ENCODE measurements at places on chromosomes 2 and 18. TPM values are rescaled to one million over a fixed set of nuclear protein-coding genes. Genes with fewer than 3 reads are reported as not detected.

Gene ABHD1
- not detected for total RNA-seq

Gene AKAIN1
- not detected for total RNA-seq

GRCh38 chr2:85785871-85786270, 32.1 kb downstream of the ATOH8 start:
- no peak for DNase-seq

- no peak for DNase-seq
Observed at GRCh38 chr18:55396267-55396905, 191.6 kb downstream of the TCF4 start.

GRCh38 chr2:150759106-150759505, 271.6 kb upstream of the RND3 start:
- DNase-seq: no peak

GRCh38 chr2:232526372-232526941, 497 bp downstream of the CHRND start:
- no peak for DNase-seq

- no peak for DNase-seq
Observed at GRCh38 chr2:41910126-41910525, 137.7 kb upstream of the PKDCC start.

Gene IL36B
- not detected for total RNA-seq

Gene SLC23A3
- 1.1 TPM for total RNA-seq

Gene ALPP
- not detected for total RNA-seq

- no peak for DNase-seq
Observed at GRCh38 chr2:134438371-134438770, 184.5 kb downstream of the MGAT5 start.

DNA sequence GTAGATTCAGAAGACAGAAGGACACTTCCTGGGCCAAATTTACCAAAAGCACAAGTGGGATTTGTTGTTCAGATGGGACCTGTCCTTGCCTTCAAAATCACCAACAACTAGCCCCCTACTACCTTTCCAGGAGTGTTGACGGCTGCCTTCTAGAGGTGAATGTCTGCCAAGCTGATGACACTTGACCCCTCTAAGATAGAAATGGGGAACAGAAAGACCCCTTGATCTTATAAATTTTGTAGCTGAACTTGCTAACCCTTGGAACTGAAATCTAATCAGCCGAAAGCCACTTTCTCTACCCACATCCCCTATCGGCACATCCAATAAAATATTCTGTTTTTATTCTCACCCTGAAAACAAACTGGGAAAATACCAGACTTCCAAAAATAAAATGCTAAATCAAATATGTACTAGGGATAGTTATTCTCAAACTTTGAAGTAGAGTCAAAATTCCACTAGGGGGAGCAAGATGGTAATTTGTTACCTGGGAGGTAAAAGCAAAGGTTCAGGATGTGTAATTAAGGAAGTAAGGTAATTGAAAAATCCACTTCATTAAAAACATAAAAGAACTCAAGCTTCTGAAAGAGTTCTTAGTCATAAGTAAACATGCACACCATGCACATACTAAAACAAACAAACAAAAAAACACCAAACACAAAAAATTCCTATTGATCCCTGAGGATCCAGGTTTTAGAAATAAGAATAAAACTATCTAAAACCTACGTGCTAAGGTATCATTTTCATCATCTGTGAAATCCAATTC, 119.2 kb downstream of the ANKRD44 start:
- DNase-seq: no peak

GRCh38 chr2:218291318-218292047, 820 bp downstream of the TMBIM1 start:
- no peak for DNase-seq
